ENCODE measurements at places on chromosomes 16 and 17.

- no peak for DNase-seq
Measured at GRCh38 chr17:13851889-13852288, 217.4 kb upstream of the COX10 start.

DNA sequence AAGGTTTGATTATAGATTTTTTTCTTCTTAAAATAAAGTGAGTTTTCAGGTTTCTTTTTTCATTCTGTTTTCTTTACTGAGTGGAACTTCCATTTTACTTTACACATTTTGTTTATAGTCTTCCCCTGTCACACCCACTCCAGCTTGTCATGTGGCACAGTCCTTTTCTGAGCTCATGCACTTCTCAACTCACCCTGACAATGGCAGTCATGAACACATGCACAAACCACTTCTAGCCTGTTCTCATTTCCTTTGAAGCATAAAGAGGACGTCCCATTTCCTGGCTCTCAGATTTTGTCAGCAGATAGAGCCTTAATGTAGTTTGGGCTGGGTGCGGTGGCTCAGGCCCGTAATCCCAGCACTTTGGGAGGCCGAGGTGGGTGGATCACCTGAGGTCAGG, 168.0 kb downstream of the AHSP start:
- no peak for DNase-seq

DNA sequence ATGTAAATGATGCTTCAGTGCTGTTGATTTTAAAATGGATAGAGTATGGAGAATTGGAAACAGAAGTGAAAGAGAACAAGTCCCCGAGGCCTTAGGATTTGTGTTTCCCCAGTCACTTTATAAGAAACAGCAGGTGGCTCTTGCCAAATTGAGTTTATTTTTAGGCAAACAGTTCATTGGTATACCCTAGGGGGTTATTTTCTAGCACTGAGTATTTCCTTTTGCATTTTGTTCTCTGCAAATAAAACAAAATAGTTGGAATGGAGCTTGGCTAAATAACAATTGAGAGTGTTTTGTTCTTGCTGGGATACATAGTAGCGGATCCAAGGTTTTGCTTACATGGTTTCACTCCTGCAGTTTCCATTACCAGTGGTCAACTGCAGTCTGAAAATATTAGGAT, 591.1 kb upstream of the C16orf82 start:
- no peak for DNase-seq

- DNase-seq = no peak
Measured at GRCh38 chr16:66204756-66205155, 161.7 kb upstream of the CDH5 start.

GRCh38 chr17:75822119-75822799, 21.9 kb downstream of the UNC13D start:
- DNase-seq = peak; percentile 72

DNA sequence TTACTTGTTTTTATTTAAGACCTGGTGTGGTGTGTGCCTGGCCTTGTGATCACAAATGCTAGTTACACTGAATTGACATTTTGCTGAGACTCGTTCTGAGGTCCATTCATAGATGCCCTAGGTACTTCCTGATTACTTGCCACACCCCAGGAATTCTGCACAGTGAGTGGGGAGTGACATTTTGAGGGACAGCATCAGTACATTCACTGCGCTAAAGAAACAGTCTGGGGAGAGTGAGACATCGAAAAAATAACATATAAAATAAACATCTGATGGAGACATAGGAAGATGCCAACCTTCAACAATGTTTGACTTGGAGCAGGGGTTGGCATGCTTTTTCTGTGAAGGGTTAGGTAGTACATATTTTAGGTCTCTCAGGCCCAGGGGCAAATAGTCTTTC, 30.4 kb downstream of the ABCC1 start:
- no peak for DNase-seq

- no peak for DNase-seq
Measured at GRCh38 chr17:70013911-70014310, 61.1 kb upstream of the KCNJ16 start.

DNA sequence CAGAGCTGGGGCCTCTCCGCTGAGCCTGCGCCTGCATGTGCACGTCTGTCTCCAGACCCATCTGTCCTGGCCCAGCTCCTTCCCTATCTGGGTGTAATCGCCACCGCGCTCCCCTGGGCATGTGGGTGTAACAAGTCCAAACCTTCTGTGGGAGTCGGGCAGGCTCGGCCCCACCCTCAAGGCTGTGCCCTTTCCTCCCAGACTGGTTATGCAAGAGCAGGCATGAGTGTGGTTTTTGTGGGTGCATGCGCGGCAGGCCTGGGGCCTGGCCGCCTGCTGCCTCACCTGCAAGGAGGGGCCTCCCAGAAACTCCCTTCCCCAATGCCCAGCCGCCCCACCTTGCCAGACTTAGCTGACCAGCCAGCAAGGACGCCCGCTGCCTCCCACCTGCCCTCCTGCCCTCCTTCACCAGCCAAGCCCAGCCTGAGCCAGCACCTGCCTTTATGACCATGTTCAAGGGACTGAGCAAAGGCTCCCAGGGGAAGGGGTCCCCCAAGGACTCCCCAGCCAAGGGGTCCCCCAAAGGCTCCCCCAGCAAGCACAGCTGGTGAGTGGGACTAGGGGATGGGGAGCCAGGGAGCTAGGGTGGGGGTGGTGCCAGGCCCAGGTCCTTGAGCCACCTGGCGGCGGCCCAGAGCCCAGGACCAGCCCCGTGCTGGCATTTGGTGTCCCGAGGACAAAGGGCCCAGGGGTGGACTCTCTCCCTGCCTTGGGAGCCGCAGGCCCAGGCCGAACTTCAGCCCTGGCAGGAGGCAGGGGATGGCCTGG, at the start of gene EVPLL:
Gene EVPLL, plus strand, starts transcription at position 342 of the 768 bp plus-strand sequence. CDS start 3,160 bp downstream, outside the sequence.
- no peak for DNase-seq

- DNase-seq = no peak
Measured at GRCh38 chr17:72710834-72711233, 381.7 kb downstream of the SLC39A11 start.

GRCh38 chr17:15782866-15783265, 50.8 kb downstream of the TBC1D26 start:
- peak; percentile 70 for DNase-seq

GRCh38 chr16:75012380-75013081, 13.7 kb downstream of the ZNRF1 start:
- no peak for DNase-seq

DNA sequence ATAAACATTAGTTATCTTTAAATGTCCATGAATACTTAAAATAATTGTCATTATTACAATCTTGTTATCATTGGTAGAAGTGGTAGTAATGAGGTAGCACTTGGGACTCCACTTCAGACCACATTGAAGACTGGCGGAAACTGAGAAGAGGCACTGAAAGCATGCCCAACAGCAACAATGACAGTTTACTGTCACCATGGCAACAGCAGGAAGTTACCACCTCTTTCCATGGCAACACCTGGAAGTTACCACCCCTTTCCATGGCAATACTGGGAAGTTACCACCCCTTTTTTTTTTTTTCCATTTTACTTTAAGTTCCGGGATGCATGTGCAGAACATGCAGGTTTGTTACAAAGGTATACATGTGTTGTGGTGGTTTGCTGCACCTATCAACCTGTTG, 494.9 kb upstream of the RBFOX1 start:
- no peak for DNase-seq

GRCh38 chr17:48113201-48113676, 5.7 kb downstream of the SNX11 start:
- DNase-seq = peak; percentile 75

GRCh38 chr17:7577327-7578199, 1.9 kb upstream of the CD68 start:
- DNase-seq = no peak

DNA sequence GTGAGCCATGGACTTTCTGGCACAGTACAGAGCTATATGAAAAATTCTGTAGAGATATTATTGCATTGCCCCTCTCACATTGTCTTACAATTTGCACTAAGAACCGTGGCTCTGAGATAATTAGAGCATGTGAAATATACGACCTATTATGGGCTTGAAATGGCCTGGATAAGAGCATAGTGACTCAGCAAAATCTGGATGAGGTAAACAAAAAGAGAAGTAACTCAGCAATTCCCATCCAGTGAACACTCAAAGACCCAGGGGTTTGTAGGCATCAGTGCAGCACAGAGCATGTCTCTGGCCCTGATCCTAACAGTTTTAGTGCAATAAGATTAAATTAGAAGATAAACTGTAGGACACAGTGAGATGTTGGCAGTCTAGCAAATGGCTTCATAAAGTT, 317.2 kb upstream of the MYOCD start:
- DNase-seq = no peak

DNA sequence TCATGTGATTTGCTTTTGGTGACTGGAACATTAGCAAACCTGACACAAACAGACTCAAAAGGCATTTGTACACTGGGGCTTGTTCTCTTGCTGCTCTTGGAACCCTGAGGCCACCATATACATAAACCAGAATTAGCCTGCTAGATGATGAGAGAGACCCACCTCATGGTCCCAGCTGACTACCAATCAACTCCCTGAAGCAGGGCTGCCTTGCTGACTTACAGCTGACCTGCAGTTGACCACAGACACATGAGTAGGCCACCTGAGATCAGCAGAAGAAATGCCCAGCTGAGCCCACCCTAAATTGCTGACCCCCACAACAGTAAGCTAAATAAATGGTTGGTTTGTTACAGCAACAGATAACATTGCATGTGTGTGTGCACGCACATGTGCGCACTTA, 28.7 kb downstream of the BRIP1 start:
- DNase-seq = no peak

DNA sequence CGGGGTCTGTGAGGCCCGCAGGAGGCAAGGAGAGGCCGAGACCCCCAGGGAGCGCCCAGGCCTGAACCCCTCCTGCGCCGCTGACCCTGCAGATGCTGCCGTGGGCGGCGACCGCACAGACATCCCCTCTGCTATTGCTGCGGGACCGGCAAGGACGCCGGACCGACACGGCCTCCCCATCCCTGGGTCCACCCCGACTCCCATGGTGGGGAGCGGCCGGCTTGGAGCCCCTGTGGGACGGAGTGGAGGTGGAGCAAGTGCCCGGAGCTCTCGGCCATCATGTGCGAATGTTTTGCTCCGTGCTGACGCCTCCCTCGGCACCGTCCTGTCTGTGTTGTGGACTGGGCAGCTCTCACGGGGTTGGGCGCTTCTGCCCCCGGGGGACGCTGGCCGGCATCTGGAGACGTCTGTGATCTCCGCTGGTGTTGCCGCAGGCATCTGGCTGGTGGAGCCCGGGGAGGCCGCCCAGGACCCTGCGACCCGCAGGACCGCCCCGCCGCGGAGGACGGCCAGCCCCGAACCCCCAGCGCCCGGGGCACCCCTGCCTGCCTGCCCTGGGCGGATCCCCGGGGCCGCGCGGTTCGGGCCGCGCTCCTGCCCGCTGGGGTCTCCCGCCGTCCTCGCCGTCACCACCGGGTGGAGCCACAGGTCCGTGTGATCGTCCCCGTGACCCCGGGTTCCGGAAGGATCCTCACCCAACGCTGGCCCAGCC, 12.8 kb upstream of the GNG13 start:
- peak; percentile 81 for DNase-seq

DNA sequence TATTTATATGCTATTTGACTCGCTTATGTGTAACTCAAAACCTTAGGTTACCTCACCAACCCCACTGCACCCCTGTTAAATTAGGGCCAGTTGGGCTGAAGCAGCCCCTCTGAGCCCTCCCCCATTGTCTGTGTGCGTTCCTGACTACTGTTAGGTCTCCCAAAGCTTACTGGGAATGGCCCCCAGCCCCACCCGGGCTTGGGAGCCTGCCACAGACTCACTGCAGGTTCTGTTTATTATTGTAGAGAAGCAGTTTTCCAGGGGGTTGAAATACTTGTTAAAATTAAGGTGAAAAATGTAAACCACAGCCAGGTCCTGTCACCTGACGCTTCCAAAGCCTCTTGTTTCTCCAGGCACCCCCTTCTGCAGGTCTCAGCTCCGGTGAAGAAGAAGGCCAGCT, 151.7 kb downstream of the FOXL1 start:
- no peak for DNase-seq

- no peak for DNase-seq
Measured at GRCh38 chr16:14164916-14165662, 94.0 kb downstream of the MRTFB start.

GRCh38 chr16:46889942-46890300, 5.8 kb downstream of the GPT2 start:
- DNase-seq = no peak

- DNase-seq = no peak
Measured at GRCh38 chr16:80047842-80048241, 447.3 kb upstream of the MAF start.

DNA sequence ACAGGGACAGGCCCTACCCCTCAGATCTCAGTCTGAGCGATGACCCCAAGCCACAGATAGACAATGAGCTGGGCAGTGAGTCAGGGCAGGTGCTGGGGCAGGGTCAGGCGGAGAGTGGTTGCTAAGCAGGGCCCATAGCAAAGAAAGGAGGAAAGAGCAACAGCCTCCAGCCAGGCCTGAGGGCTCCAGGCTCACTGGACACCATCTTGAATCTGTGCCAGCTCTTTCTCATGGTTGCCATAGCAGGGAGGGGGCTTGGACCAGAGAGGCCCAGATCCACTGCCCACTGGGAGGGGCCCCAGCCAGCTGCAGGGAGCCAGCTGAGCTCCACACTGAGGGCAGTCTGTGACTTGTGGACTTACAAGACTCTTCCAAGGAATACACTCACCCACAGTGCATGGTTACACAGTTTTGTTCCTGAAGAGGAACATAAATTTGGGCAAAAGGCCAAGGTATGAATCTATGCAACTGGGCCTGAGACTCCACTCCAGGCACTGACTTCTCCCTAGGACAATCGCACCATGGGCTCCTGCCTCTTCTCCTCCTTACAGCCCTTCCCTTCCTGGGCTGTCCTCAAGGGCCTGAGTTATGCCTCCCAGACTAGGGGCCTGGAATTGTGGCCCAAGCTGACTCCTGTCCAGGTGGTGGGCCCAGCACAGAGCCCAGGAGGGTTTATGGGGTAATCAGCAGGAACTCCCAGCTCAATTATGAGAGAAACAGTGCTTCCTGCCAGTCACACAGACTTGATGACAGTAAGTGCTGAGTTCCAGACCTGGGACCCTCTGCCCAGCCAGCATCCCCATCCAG, 59.9 kb downstream of the BEAN1 start:
- DNase-seq = no peak

DNA sequence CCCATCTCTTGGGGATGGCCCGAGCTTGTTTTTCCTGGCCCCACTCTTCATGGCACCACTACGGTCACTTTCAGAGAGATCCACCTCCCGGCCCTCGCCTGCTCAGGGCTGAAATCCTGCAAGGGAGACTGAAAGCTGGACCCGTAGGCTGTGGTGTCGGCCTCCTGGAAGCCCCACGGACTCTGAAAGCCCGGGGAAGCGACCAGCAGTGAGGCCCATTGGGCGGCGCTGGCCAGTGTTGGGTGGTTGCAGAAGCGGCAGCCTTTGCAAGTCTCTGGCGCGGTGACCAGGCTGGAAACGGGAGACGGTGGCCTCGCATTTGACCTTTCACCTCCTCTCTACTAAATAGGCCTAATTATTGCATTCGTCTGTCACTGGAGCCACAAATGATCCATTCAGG, 186.0 kb upstream of the FOXF1 start:
- peak; percentile 33 for DNase-seq

DNA sequence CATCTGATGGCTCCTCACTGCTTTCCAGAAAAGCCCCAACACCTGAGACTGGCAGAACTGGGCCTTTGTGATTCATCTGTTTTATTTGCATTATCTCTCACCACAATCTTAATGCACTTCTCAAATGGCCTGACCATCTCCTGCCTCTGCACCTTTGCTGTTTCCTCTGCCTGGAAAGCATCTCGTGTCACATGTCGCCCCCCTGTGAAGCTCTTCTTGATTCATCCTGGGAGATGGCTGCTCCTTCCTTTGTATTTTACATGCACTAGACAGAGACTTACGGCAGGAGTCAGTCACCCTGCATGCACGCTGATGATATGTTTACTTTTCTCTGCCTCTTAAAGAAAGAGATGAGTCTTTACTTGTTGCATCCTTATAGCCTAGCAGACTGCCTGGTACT, 30.0 kb downstream of the HNF1B start:
- no peak for DNase-seq
